ENCODE measurements at places on chromosomes 6 and 20.

GRCh38 chr20:58511364-58511763 is 3.8 kb downstream of the APCDD1L start:
- no peak for DNase-seq

- no peak for DNase-seq
Measured at GRCh38 chr20:36847710-36848040, 28.3 kb upstream of the TLDC2 start.

DNA sequence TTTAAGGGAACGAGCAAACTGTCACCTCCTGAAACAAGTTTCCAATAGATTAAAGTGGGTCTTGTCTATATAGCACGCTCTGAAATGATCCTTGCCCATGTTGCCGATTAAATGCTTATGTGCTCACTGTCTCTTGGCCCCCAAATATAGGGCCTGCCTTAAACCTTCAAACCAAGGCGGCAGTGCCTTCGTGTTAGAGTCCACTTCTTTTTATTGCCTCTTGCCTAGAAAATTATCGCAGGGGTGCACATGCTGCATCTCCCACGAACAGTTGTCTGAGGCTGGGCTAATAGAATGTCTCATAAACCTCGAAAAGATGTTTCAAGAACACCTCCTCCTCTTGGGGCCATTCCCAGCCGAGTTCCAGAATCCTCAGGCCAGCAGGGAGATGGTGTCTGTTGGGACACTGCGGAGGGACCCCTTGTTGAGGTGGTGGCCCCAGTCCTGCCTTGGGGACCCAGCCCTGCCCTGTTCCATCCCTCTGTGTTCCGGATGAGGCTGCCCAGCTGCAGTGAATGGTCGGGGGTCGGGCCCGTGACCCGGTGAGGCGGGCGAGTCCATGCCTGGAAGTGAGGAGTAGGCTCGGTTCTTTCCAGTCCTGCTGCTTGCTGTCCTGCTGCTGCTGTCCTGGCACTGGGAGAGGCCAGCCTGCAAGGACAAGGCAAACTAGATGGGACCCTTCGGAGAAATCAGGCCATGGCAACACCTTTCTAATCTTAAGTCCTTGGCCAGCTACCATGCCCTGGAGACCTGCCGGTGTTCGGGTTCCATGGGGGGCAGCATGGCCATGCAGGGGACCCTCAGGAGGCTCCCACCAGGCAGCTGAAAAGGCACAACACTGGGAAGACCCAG is 34.7 kb upstream of the SLCO4A1 start:
- DNase-seq, result no peak

GRCh38 chr6:23611776-23612381 is 514.1 kb upstream of the NRSN1 start:
- DNase-seq, result no peak

DNA sequence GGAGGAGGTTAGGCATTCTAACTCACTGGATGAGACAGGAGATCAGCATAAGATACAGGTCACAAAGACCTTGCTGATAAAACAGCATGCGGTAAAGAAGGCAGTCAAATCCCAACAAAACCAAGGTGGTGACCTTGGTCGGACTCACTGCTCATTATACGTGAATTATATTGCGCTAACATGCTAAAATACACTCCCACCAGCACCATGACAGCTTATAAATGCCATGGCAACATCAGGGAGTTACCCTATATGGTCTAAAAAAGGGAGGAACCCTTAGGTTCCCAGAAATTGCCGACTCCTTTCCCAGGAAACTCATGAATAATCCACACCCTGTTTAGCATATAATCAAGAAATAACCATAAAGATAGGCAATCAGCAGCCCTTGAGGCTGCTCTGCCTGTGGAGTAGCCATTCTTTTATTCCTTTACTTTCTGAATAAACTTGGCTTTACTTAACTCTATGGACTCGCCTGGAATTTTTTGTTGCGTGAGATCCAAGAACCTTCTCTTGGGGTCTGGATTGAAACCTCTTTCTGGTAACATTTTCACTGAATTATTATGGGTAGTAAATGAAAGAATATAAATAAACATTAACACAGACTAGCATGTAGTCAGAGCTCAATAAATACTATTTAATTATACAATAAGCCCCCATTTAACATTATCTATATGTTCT is 3.0 kb upstream of the LAMA4 start:
- no peak for DNase-seq

DNA sequence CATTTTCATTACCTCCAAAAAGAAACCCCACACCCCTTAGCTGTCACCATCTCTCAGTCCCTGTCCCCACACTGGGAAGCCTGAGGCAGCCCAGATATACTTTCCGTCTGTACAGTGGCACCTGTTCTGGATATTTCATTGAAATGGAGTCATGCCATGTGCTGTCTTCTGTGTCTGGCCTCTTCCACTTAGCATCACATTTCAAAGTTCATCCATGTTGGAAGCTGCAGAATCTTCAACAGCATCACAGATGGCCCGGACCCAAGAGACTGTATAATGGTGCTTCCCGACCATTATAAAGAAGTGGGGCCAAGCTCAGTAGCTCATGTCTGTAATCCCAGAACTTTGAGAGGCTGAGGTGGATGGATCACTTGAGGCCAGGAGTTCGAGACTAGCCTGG is 58.4 kb downstream of the DLGAP4 start:
- no peak for DNase-seq

- DNase-seq, result no peak
Measured at GRCh38 chr6:157267654-157268053, 55.7 kb downstream of the TMEM242 start.

DNA sequence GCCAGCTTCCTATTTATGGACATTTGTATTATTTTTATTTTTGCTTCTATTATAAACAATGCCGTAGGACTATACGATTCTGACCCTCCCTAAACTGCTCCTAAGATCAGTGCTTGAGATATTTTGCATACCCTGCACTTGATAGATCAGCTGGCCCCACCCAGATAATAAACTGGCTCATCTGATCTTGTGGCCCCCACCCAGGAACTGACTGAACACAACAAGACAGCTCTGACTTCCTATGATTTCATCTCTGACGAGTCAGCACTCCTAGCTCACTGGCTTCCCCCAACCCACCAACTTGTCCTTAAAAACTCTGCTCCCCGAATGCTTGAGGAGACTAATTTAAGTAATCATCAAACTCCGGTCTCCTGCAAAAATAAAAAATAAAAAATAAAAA is 34.9 kb upstream of the TFAP2A start:
- no peak for DNase-seq

DNA sequence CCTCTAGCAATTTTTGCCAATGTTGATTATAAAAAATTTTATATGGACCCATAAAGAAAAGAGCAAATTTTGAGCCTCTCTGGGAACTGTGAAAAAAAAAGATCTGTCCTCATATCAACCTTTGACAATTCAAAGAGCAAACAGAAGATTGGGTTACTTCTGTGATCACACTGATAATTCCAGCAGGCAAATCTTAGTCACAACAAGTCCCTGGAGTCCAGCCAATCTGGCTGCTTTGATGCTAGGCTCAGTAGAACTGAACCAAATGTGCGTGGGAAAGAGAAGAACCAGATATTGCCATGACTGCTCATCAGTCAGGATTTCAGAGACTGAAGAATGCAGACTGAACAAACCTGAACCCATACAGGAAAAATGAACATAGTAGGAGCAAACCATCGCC is 438.4 kb upstream of the FLRT3 start:
- DNase-seq, result no peak

DNA sequence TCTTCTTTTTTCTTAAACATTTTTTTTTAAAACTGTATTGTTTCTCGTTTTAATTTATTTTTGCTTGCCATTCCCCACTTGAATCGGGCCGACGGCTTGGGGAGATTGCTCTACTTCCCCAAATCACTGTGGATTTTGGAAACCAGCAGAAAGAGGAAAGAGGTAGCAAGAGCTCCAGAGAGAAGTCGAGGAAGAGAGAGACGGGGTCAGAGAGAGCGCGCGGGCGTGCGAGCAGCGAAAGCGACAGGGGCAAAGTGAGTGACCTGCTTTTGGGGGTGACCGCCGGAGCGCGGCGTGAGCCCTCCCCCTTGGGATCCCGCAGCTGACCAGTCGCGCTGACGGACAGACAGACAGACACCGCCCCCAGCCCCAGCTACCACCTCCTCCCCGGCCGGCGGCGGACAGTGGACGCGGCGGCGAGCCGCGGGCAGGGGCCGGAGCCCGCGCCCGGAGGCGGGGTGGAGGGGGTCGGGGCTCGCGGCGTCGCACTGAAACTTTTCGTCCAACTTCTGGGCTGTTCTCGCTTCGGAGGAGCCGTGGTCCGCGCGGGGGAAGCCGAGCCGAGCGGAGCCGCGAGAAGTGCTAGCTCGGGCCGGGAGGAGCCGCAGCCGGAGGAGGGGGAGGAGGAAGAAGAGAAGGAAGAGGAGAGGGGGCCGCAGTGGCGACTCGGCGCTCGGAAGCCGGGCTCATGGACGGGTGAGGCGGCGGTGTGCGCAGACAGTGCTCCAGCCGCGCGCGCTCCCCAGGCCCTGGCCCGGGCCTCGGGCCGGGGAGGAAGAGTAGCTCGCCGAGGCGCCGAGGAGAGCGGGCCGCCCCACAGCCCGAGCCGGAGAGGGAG is 580 bp downstream of the VEGFA start:
- no peak for DNase-seq

DNA sequence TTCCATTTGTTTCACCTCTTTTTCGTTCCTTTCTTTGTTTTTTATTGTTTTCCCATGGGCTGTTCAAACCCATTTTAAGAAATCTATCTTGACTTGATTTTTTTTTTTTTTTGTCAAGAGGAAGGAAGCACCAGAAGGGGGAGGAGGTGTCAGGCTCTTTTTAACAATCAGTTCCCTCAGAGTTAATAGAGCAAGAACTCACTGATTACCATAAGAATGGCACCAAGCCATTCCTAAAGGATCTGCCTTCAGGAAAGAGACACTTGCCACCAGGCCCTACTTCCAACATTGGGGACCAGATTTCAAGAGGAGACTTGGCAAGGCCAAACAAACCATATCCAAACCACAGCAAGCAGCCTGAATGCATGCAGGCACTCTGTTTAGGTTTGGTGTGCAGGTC is 168.0 kb downstream of the OTOR start:
- DNase-seq, result no peak

All from stimulated activated CD4-positive, alpha-beta T cell treated with anti-CD3 and anti-CD28 coated beads, TNF-alpha, amount 100 ng/mL, for 1 hour (primary cell).